D721Med (cell line): ENCODE measurements at places on chromosomes 4 and X.

- no peak for DNase-seq
These were observed 92.7 kb upstream of the RPL34 start for GRCh38 chr4:108527723-108528122.

- DNase-seq, result no peak
These were observed 16.5 kb upstream of the ALB start for GRCh38 chr4:73387552-73387951.

- no peak for DNase-seq
These were observed 73.0 kb upstream of the PDHA1 start for GRCh38 chrX:19270727-19271126.

- no peak for DNase-seq
These were observed 330.3 kb upstream of the PITX2 start for GRCh38 chr4:110953191-110953590.

DNA sequence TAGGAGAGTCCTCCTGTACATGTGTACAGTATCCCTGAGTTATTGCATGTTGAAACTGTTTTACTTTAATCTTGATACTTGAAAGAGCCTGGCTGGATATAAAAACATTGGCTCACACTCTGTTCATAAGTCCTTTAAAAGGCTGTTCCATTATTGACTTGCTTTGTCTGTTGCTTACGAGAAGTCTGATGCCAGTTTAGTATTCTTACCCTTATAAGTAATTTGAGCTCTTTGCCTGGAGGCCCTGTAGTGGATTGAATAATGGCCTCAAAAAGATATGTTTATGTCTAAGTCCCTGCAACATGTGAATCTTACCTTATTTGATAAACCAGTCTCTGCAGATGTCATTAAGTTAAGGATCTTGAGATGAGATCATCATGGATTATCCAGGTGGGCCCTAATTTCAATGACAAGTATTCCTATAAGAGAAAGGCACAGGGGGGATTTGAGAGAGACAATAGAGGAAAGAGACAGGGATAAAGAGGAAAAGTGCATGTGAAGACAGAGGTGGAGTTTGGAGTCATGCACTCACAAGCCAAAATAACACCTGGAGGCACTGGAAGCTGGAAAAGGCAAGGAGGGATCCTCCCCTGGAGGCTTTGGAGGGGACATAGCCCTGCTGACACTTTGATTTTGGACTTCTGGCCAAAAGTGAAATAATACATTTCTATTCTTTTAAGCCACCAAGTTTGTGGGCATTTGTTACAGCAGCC is 98.1 kb downstream of the IRF2 start:
- no peak for DNase-seq

- no peak for DNase-seq
These were observed 481.7 kb upstream of the NR3C2 start for GRCh38 chr4:148923881-148924280.
